DMS79 (cell line): ENCODE measurements at places on chromosomes 3 and 15.

DNA sequence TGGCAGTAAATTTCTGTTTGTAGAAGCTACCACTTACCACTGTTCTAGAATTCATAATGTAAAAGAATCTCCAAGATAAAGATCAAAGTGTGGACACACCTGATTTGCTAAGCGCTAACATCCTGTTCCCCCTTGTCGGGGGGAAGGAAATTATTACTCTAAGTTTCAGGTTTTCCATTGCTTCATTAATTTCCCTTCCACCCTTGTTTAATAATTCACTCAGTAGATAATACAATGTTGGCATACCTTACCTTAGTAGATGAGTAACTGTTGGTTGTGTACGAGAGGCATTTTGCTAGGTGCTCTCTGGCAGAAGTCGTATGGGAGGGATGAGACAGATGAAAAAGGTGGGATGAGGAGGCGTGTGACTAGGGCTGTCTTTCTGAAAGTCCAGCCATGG lies 641.2 kb upstream of the ARRDC4 start:
- no peak for DNase-seq

DNA sequence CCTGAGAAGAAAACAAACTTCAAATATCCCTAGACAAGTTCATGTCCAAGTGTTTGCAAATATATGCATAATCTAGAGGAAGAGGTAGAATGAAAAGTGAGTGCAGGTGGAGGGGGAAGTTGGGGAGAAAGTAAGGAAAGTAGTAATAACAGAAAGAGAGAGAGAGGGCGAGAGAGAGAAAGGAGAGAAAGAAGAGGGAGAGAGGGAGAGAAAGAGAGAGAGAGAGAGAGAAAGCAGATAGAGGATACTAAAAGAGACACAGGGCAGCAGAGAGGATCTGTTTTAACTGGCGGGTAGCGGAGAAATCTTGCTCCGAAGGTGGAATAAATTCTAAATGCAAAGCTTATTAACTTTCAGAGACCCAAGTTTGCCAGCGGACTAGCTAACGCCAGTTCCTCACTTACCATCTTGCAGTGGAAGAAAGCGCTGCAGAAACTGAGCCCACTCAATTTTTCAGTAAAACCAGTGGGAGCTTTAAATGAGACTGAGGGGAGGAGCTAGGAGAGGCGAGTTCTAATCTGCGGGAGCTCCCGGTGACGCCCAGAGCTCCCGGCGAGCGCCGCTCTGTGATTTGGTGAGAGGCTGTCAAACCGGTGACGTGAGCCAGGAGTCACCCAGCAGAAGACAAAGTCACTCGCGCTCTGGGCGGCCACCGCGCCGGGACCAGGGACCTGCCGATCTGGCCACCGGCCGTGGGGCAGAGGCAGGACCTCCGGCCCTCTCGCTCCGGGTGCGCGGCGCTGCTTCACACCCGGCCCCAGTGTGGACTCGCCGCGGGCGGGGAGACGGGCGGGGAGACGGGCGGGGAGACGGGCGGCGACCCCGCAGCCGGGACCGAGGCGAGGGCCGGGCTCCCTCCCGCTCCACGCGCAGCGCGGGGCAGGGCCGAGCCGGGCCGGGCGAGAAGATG lies at the start of gene GMNC:
Gene GMNC (minus strand): TSS at position 486 of the 910 bp plus-strand sequence. CDS start 79 bp downstream, at position 407.
- DNase-seq = no peak

- no peak for DNase-seq
Observed at GRCh38 chr3:182390421-182390820, 402.9 kb upstream of the ATP11B start.

GRCh38 chr3:63519426-63519825 lies 133.0 kb upstream of the SNTN start:
- DNase-seq = no peak

DNA sequence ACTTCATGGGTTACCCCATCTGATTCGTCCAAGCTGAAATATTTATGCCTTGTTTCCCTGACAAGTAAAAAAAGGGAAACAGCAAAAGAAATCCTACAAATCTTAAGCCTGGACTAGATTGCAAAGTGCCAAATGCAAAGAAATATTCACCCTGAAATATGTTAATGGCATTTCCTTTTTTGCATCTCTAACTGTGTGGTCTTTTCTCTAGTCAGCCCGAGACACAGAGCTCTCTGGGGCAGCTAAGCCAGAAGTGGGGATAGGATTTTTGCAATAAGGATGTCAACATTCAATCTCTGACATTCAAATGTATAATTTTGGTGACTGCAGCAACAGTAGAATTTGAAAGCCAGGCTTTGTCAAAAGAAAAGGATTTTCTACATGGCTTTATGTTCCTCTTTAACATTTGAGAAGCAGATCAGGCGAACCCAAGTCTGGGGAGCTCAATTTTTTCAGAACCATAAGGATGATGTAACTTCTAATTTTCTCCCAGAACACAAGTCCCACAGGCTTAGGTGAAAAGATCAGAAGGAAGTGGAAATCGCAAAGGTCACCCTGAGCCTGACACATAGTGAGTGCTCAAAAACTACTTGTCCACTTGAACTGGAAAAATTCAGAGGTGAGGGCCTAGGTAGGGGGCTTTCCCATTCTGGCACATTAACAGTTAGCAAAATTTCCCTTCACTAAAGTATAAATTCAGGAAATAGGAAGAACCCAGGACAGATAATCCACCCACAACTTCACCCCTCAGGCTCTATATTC lies 28.2 kb upstream of the KCNMB3 start:
- no peak for DNase-seq

- no peak for DNase-seq
Observed at GRCh38 chr3:171013822-171014748, 12.4 kb downstream of the SLC2A2 start.

- no peak for DNase-seq
Observed at GRCh38 chr3:39896184-39896583, 86.8 kb downstream of the MYRIP start.

- DNase-seq = no peak
Observed at GRCh38 chr3:72338942-72339669, 509.1 kb downstream of the SHQ1 start.

DNA sequence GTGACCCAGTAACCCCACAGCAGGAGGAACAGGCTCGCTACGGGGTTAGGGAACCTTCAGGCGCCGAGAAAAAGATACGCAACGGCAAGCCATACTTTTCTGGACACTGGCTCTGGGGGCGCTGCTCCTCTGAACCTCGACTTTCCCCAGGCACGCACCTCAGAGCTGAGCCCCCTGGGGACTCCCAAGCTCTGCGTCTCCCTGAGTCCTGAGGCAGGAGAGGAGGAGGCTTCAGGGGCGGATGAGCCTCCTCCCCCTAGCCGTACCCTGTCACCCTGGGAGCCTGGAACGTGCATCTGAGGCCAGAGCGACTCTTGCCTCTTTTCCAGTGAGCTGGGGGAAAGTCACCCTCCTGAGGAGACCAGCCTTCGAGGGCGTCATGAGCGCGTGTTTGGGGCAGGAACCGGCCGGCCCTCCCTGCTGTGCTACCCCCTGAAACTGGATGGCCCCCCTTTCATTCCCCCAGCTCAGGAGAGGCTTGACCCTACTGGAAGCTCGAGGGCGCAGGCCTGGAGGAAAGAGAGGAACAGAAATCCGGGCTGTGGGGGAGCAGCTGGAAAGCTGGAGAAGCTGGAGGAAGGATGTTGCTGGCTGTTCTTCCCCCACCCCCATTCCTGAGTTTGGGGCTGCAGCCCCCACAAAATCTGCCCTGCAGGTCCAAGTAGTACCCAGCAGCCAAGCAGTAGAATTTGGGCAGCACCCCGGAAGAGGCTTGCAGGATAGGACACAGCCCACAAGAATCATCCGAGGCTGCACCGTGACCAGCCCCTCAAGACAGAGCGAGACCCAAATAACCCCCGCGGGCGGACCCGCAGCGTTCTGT lies 25.1 kb upstream of the POLG start:
- no peak for DNase-seq

- DNase-seq = no peak
Observed at GRCh38 chr3:52689151-52689550, 3.3 kb downstream of the GNL3 start.

DNA sequence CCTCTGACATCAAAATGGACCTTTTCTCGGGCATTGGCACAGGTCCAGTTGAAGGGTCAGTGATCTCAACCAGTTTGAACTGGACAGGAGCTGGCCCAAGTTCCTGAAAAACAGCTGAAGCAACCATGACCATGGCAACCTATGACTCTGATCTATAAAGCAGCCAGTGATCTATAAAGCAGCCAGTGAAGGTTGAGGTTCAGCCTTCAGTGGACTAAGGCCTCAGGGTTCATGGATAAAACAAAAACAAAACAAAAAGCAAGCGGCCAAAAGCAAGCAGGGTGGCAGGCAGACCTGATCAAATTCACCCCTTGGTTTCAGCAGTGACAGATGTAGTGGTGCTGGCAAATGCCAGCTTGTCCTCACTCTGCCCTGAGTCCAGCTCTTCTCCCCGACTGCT lies 10.0 kb upstream of the CHRNB4 start:
- DNase-seq = no peak

GRCh38 chr3:170205302-170205701 lies 16.9 kb upstream of the PRKCI start:
- no peak for DNase-seq

- DNase-seq = no peak
Observed at GRCh38 chr15:44569316-44569715, 32.4 kb downstream of the EIF3J start.

- peak; percentile 7 for DNase-seq
Observed at GRCh38 chr3:16048435-16049318, 125.8 kb upstream of the GALNT15 start.

GRCh38 chr3:126737527-126737926 lies 33.5 kb downstream of the CHCHD6 start:
- no peak for DNase-seq

DNA sequence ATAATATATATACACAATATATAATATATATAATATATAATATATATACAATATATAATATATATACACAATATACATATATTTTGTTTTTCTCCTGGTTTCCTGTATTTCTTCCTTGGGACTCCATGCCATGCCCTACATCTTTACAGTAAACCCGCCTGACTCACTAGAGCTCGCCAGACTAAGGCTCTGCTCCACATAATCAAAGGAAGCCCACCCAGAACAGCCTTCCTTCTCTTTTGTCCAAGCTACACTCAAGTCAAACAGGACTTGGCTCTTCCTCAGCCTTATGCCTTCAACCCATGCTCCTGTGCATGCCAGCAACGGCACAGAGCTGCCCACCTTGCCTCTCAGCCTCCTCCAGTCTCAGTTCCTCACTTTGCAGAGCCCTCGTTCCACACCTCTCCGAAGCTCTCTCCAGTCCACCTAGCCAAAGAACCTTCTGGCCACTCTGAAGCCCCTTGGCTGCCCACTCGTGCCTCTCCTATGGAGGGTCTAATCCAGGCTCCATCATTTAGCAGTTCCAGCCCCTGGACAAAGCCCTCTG lies 109.1 kb downstream of the RFTN1 start:
- DNase-seq = no peak

DNA sequence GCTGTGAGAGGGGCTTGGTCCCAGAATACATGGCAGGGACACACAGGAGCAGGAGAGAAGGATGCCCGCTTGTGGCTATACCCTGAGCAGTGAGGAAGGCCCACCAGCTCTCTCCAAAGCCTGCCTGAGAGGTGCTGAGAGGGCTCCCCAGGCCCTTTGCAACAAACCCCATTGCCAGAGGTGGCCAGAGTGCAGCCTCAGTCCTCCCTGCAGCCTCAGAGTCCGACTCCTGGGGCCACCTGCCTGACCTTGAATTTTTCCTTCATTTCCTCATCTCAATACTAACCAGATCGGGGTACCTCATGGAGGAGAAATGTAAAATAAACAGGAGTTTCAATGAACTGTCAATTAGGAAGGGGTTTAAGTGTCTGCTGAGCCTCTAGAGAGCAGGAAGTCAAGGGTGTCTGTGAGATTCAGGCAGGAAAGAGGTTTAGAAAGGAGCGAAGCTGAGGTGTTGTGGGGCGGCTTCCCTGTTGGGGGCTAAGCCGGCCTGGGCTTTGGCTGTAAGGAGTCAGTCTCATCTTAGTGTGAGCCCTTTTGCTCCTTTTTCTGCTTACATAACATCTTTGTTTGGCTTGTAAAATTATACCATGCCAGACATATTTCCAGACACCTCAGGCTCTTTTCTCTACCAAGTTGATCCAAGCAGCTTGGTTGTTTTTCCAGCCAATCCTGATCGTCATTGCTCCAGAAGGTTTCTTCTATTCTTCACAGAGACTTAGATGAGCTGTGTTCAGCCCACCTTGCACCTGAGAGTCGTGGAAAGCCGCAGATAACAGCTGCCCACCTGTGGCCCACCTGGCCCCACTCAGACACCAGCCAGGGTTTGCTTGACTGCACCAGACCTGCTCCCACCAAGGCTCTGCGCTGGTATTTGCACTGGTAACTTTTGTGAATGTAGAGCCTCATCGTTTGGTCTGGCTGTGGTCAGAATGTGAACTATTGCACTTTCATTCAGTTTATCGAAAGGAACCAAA lies 36.7 kb downstream of the CMTM7 start:
- no peak for DNase-seq

GRCh38 chr15:65762399-65762798 lies 29.7 kb downstream of the DENND4A start:
- no peak for DNase-seq

- DNase-seq = no peak
Observed at GRCh38 chr3:125366132-125366531, 9.0 kb downstream of the ZNF148 start.

DNA sequence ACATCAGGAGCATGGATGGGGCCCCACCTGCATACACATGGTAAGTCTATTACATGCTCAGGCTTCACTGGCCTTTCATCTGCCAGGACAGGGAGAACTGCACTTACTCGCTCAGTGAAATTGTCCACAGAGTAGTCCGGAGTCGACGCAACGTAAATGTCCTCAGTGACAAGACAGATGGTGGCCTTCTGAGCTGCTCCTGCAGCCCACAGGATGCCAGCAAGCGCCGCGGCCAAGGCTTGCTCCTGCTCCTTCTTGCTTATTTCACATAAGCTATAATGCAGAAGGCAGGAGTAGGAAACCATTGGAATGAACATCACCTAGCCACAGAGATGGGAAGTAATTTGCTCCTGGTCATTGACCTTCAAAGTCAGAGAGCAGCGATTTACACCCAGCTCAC lies 14.4 kb downstream of the MINDY4B start:
- no peak for DNase-seq

- no peak for DNase-seq
Observed at GRCh38 chr15:34365091-34365825, 1.7 kb downstream of the LPCAT4 start.
